ENCODE measurements at places on chromosomes 2 and 18. TPM values are rescaled to one million over a fixed set of nuclear protein-coding genes. Genes with fewer than 3 reads are reported as not detected.

UCN gene
- total RNA-seq = 1.1 TPM

ACOXL gene
- total RNA-seq = 0.09 TPM

CNTNAP5 gene
- 0.13 TPM for total RNA-seq

GRCh38 chr18:54906331-54907185 lies 52.7 kb downstream of the CCDC68 start:
- H3K4me1 ChIP-seq = peaks cover 3% of the 10 kb centered on the region
- no peak overlapping the region for H3K27ac ChIP-seq
- peak; percentile 25 for DNase-seq
- no peaks in the 10 kb centered on the region for H3K36me3 ChIP-seq

EPHA4 gene
- total RNA-seq = 25.8 TPM

LIPG gene
- total RNA-seq = 6.3 TPM

DNA sequence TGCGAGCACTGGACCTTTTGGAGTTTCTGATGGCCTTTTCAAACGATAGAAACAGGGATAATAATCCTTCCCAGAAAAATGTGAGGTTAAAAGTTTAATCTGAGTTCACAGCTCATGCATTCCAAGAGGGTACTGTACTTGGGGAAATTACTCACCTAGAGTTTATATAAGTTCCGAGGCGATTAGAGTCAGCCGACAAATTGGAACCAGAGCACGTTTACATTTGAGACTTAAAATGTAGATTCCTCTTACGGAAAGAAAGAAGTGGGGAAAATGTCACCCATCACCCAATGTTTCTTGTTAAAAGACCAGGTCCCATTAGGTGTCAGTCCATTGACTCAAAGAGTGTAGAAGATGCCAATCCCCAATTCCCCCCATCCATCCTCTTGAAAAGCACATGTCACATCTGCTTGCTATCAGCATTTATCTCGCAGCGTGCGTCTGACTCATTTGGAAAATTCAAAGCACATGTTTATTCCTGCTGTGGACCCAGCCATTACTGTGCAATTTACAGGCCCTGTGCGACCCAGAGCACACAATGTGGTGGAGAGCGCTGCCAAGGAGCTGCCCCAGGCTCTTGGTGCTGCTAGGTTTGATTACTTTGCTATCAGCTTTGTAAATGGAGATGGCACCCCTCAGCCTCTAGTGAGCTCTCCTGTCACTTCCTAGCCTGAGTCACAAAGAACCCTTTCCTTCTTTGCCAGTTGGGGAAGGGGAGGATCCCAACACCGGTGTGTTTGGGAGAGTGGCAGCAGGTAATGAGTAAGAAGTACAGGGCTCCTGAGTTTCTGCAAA lies 104.8 kb downstream of the COLEC12 start:
- H3K36me3 ChIP-seq = no peaks in the 10 kb centered on the region
- H3K4me3 ChIP-seq = no peak overlapping the region
- H3K4me1 ChIP-seq = peaks cover 76% of the 10 kb centered on the region
- no peaks in the 10 kb centered on the region for H3K27me3 ChIP-seq
- peak; percentile 83 for DNase-seq

- peaks cover 19% of the 10 kb centered on the region for H3K36me3 ChIP-seq
- H3K4me1 ChIP-seq = peaks cover 4% of the 10 kb centered on the region
- H3K27ac ChIP-seq = no peak overlapping the region
- H3K27me3 ChIP-seq = no peaks in the 10 kb centered on the region
Observed at GRCh38 chr2:230794497-230794896, 70.2 kb upstream of the ITM2C start.

GRCh38 chr2:20488782-20489181 lies 41.9 kb downstream of the RHOB start:
- peaks cover 37% of the 10 kb centered on the region for H3K4me1 ChIP-seq
- no peak overlapping the region for H3K27ac ChIP-seq
- H3K27me3 ChIP-seq = peaks cover 5% of the 10 kb centered on the region

DNA sequence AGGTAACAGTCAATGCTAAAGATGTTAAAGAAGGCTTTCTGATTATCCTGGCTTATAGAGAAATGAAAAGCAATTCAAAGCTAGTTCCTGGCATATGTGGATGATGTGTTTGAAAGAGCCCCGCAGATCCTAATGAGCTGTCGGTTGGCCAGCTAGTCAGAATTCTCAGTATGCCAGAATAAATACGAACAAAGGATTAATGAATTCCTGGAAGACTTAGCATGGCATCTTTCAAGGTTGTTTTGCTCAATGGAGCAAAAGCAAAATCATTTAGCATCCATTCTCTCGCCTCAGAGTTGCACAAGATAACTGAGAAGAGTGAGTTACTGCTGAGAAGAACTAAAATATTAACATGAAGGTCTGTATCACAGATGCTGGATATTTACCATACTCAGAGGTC lies 307.6 kb downstream of the RIT2 start:
- no peaks in the 10 kb centered on the region for H3K4me1 ChIP-seq
- no peaks in the 10 kb centered on the region for H3K36me3 ChIP-seq
- H3K4me3 ChIP-seq = no peak overlapping the region
- H3K27ac ChIP-seq = no peak overlapping the region
- DNase-seq = no peak

DNA sequence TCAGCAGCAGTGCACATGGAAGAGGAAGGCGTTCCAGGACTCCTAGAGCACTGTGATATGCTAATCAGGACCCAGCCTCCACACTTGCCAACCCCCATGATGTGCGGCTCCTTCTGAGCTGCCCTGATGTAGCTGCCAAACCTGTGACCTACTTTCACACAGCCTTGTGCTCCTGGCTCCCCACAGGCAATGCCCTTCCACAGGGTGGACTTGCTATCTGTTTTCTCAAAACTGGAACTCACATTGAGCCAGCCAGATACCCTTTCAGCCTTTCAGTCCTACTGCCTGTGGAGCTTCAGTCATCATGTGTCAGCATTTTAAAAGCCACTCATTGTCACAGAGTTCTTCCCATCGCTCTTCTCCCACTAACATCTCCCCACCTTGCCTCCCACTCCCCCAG lies 181.6 kb downstream of the AFF3 start:
- H3K4me3 ChIP-seq = no peak overlapping the region
- no peak for DNase-seq
- no peaks in the 10 kb centered on the region for H3K4me1 ChIP-seq
- H3K36me3 ChIP-seq = no peaks in the 10 kb centered on the region
- no peaks in the 10 kb centered on the region for H3K27me3 ChIP-seq

DNA sequence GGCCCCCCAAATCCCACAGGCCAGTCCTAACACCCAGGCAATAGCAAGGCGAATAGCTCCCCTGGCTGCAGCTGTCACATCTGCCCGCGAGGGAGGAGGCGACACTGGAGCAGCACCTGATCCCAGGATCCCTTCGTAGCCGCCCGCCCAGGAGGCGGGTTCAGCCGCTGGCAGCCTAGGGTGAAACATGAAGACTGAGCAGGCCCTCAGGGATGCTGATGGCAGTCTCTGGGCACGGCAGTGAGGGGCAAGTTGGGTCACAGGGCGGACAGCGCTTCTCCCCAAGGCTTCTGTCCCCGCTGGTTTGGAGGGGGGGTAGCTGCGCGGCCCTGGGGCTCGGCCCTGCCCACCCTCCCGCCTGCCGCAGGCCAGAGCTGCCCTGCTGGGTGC lies 1.9 kb downstream of the DNMT3A start:
- H3K27me3 ChIP-seq = no peaks in the 10 kb centered on the region
- H3K36me3 ChIP-seq = peaks cover 10% of the 10 kb centered on the region
- peak overlapping the region; percentile 60 for H3K4me3 ChIP-seq

SLC4A1AP gene
- total RNA-seq = 23.5 TPM

- H3K36me3 ChIP-seq = no peaks in the 10 kb centered on the region
- no peak overlapping the region for H3K4me3 ChIP-seq
- H3K4me1 ChIP-seq = no peaks in the 10 kb centered on the region
- no peak overlapping the region for H3K27ac ChIP-seq
- no peaks in the 10 kb centered on the region for H3K27me3 ChIP-seq
Observed at GRCh38 chr18:23943104-23943503, 71.5 kb upstream of the TTC39C start.

DNA sequence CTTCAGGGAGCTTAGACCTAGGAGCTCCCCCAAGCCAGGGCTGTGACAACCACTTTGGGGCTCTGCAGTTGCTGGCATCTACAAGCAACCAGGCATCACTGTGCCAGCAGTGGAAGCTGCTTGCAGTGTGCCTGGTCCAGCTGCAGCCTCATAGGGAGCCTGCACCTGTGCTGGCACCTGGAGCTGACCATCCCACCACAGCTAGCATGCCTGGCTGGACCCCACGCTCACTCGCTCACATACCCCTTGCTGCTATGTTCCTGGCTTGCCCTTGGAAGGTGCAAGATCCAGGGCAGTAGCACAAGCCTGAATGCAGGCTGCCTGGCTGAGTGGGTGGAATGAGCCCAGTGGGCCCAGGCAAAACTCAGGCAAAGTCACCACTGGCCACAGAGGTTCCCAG lies 82.5 kb downstream of the ZNF804A start:
- no peaks in the 10 kb centered on the region for H3K36me3 ChIP-seq
- H3K27ac ChIP-seq = no peak overlapping the region
- no peak overlapping the region for H3K4me3 ChIP-seq
- H3K4me1 ChIP-seq = no peaks in the 10 kb centered on the region

DNA sequence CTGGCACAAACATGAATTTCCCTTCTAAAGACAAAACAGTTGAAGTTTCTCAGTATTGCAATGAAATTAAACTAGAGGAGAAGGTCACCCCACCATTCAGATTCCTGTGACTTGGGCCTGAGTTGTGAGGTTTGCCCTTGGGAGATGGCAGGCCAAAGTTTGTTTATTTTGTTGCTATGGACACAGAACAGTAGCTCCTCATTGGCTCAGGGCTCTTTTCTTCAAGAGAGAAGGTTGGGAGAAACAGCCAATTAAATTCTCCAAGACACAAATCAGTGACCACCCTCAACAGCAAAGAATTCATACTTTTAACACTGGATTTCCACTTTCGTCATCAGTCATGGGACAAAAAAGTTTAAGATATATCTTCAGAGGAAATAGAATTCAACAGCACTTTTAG lies at the start of gene FLACC1:
FLACC1 (minus strand) TSS at position 125 of the 400 bp plus-strand sequence. CDS start 5,941 bp downstream, outside the sequence.
- H3K27me3 ChIP-seq = no peaks in the 10 kb centered on the region
- DNase-seq = peak; percentile 96
- H3K27ac ChIP-seq = peak within 1 kb of the TSS; percentile 54
- H3K36me3 ChIP-seq = peaks cover 4% of the 10 kb centered on the region

CNGA3 gene
- 0.40 TPM for total RNA-seq

DNA sequence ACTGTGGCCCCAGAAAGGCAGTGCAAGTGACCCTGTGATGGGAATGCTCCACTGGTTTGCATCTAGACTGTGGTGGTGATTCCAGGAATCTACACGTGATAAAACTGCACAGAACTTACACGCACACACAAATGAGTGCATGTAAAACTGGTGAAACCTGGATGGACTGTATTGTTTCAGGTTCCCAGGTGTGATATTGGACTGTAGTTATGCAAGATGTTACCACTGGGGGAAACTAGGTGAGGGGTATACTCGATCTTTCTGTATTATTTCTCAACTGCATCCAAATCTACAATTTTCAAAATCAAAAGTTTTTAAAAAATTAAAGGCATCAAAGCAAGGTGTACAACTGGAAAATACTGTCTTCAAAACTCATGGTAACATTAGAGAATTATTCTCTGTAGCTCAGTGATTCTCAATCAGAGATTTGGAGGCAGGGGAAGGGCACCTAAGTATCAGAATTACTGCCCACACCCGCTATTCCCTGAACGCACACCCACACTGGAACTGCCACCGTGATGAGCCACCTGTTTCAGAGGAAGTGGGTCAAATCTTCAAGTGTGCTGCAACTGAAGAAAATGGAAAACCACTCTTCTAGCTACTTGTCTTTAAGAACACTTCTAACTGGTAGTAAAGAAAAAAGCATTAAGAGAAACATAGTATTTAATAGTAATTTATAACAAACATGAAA lies 26.7 kb downstream of the PTPN2 start:
- H3K27me3 ChIP-seq = no peaks in the 10 kb centered on the region
- H3K4me1 ChIP-seq = peaks cover 2% of the 10 kb centered on the region
- no peak overlapping the region for H3K27ac ChIP-seq
- H3K4me3 ChIP-seq = no peak overlapping the region

MREG gene
- 1.3 TPM for total RNA-seq

WNT10A gene
- 0.04 TPM for total RNA-seq

- peaks cover 2% of the 10 kb centered on the region for H3K27me3 ChIP-seq
- H3K4me3 ChIP-seq = no peak overlapping the region
- no peaks in the 10 kb centered on the region for H3K36me3 ChIP-seq
- DNase-seq = no peak
- H3K27ac ChIP-seq = no peak overlapping the region
Observed at GRCh38 chr2:176536439-176537133, 267.3 kb downstream of the MTX2 start.

DNA sequence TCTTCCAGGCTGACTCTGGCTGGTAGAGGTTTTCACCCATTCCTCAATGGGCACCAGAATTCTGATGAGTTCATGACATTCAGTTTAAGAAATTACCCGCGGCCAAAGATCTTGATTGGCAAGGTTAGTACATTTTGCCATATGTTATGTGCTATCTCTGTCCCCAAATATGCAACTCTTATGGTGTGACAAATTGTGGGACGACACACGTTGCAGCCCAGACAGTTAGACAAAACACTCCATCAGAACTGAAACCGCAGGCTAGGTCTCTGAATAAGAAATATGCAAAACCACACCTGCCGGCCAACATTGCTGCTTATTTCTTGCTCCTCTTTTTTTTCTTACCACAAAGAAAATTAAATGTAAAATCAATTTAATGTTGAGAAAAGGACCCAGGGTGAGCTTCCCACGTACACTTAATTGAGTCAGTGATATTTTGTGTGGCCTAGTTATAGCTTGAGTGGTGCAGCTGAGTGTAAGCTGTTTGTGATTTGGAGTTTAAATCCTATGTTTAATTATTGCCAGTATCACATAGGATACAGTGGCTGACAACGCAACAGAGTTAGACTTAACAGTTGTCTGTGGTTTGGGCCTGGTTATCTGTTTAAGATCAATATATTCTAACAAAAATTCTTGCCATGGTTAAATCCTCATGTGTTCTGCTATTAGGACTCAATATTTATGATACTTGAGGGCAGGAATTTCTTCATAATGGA lies 35.7 kb upstream of the LTBP1 start:
- DNase-seq = no peak
- H3K36me3 ChIP-seq = no peaks in the 10 kb centered on the region
- no peaks in the 10 kb centered on the region for H3K4me1 ChIP-seq
- no peak overlapping the region for H3K4me3 ChIP-seq
- no peak overlapping the region for H3K27ac ChIP-seq
- no peaks in the 10 kb centered on the region for H3K27me3 ChIP-seq

ABCG5 gene
- not detected for total RNA-seq

- H3K27me3 ChIP-seq = no peaks in the 10 kb centered on the region
- DNase-seq = no peak
- no peak overlapping the region for H3K4me3 ChIP-seq
- peaks cover 5% of the 10 kb centered on the region for H3K4me1 ChIP-seq
- no peaks in the 10 kb centered on the region for H3K36me3 ChIP-seq
- no peak overlapping the region for H3K27ac ChIP-seq
Observed at GRCh38 chr18:45458033-45458432, 157.2 kb upstream of the SLC14A2 start.

DNA sequence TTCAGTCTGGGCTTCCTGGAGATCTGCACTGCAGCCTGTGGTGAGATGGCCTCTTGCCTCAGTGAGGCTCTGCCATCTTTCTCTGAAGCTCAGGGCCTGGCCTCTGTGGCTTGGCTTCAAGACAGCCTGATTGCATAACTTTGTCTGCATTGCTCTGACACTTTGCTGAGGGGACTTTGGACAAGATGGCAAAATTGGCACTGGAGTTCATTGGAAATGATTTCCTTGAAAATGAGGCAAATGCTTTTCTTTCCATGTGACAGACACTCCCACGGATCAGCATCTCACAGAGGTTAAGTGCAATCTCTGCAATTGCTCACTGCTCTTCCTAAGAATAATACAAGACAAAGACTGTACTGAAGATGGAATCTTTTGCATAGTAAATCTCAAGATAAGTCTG lies 166.8 kb downstream of the KCNS3 start:
- H3K4me3 ChIP-seq = no peak overlapping the region
- no peak overlapping the region for H3K27ac ChIP-seq
- no peaks in the 10 kb centered on the region for H3K27me3 ChIP-seq

VSNL1 gene
- 2.3 TPM for total RNA-seq

All from muscle of leg (tissue), 16 donors.